ENCODE measurements at places on chromosomes 11 and 22.

GRCh38 chr11:86671531-86672006 is 847 bp downstream of the ME3 start:
- DNase-seq: no peak

DNA sequence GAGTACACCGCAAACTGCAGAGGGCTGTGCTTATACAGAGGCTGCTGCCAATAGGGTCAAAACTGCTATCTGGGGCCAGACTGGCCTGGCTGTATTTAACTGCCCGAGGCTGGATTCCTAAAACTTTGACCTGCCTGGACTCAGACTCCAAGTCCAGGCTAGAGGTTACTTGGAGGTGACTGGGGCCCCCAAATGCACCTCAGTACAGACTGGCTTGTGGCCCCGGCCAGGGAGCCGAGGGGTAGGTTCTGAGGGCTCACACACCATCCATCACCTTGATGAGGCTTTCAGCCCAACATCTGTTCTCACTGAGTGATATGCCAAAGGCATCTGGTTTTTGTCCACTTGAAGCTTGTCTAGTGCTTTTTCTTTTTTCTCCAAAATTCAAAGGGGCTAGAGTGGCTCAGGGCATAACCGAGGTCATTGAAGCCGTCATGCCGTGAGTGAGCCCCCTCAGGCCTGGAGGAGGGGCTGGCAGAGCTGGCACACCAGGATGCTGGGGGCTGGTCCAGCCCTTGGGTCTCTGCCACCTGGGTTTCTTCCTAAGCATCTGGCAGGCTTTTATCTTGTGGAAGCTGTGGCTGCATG is 52.4 kb upstream of the TTLL12 start:
- no peak for DNase-seq

DNA sequence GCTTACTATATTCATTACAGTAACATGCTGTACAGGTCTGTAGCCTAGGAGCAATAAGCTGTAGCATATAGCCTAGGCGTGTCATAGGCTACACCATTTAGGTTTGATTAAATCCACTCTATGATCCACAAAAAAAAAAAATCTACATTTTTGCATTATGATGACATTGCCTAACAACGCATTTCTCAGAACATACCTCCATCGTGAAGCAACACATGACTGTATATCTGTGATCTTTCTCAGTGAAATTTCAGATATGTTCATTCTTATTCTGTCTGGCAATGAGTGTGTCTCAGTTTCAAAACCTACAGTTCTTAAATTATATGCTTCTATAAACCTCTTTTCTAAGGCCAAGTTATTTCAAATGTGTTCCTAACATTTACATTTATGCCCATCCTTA is 140.3 kb downstream of the CADM1 start:
- no peak for DNase-seq

DNA sequence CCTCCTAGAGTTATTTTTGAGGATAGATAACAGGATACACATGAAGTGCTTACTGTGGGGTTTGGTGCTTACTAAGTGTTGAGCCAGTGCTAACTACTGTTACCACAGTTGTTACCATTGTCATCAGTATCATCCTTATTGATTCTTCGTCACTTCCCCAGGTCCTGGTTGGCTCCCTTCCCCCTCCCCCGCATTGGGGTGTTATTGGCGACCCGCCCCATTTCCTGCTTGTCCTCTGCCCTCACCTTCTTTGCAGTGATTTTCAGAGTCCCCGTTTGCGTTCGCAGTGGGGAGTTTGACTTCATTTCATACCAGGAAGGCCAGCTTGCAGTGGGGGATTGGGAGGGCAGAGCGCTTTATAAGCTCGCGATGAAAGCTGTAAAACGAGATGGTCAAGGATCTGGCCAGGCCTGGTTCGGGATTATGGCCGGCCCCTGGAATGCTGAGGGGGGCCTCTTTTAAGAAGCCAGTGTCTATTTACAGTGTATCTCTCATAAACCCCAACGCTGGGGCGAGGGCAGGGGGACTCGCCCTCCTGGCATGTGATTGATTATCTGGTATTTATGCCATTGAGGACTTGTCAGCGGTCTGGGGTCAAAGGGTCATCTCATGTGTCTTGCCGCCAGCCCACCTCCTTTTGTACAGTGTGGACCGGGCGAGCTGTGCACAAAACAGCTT is 84.6 kb upstream of the NNMT start:
- no peak for DNase-seq

GRCh38 chr11:9095421-9095820 is 4.0 kb upstream of the SCUBE2 start:
- no peak for DNase-seq

DNA sequence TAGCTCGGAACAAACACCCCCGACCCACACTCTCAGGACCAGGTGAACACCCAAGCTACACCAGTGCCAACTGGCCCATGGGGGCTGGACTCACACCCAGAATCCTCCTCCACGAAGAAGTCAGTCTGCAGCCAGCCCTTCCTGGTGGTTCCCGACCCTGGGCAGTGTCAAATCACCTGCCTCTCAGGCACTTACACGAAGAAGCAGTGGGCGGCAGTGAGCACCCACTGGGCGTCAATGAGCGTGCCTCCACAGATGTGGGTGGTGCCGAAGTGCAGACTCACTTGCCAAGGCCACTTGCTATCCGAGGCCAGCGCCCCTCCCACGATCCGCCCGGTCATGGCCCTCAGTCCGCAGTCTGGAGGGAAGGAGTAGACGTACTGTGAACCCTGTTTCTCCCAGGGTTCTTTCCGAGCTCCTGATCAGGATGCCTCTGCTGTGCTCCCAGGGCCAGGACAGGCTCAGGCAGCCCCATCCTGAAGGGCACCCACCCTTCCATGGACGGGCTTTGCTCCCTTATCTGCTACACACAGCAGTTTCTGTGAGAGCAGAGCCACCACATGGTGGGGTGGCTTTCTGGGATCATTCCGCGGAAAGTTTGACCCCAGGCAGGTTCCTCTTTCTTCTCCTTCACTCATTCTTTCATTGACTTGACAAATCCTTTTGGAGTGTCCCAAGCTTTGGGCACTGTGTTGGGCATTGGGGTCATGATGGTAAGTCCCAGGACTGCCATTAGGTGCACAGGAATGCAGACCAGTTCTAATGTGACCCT is 19.4 kb downstream of the TMPRSS13 start:
- no peak for DNase-seq

- peak; percentile 49 for DNase-seq
These were observed 81.3 kb upstream of the TP53I11 start for GRCh38 chr11:45031912-45032519.

GRCh38 chr11:118198370-118198769 is 21.9 kb upstream of the SCN2B start:
- no peak for DNase-seq

GRCh38 chr11:107018902-107019493 is 722 bp upstream of the GUCY1A2 start:
- DNase-seq: no peak

DNA sequence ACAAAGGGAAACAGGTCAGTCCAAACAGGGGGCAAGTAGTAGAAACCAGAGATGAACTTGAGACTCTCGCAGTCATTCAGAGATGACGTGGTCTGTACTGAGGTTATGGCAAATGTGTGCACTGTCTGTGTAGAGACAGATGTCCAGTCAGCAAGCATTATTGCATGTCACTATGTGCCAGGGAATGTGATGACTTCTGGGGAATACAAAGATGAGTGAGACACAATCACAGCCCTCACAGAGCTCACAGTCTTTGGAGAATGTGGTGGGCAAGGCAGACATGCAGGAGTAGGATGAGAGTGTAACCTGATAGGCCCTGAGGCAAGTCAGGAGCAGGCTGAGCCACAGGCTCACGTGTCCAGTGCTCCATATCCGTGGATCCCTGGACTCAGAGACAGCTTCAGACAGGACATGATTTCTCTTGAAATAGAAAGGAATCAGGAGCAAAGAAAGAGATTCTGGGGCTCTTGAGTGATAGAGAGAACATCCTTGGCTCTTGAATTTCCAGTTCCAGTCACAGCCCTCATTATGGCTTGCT is 550.7 kb downstream of the ETS1 start:
- no peak for DNase-seq

DNA sequence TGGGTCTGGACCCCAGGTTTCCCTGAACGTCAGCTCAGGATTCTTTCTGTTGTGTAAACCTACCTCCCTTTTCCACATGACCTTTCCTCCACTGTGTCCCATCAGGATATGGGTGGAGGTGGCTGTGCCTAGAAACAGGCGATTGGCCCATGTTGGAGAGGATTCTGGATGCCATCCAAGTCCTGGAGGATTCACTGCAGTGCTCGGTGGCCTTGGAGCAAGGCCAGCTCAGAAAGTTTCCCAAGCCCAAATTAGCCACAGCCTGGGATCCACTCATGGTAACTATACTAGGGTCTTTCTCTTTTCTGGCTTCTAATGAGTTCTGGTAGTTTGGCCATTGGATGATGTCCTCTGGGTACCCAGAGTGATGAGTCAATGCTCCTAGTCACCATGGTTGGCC is 141.6 kb downstream of the SNX19 start:
- DNase-seq: no peak

- no peak for DNase-seq
These were observed 35.9 kb upstream of the HORMAD2 start for GRCh38 chr22:30044369-30044768.

GRCh38 chr11:11028017-11028692 is 170.3 kb upstream of the ZBED5 start:
- peak; percentile 16 for DNase-seq

DNA sequence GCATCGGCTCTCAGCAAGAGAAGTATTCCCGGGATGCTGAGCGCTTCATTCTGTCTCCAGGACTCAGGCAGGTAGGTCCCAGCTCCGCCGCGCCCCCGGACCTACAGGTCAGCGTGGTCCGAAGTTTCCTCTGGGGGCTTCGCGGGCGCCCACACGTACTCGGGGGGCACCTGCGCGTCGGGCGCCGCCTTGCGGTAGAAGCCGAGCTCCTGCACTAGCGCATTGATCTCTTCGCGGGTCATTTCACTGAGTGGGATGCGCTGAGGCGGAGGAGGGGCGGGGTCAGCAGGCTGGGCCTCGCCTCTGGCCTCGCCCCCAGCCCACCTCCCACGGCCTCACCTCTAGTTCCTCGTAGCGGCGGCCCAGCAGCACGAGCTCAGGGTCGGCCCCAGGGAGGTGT is 2.5 kb downstream of the SELENOM start:
- no peak for DNase-seq
